NCI-H748 treated with DMSO at 0.1 percent for 48 hours (cell line): ENCODE measurements at places on chromosomes 2 and 18.

DNA sequence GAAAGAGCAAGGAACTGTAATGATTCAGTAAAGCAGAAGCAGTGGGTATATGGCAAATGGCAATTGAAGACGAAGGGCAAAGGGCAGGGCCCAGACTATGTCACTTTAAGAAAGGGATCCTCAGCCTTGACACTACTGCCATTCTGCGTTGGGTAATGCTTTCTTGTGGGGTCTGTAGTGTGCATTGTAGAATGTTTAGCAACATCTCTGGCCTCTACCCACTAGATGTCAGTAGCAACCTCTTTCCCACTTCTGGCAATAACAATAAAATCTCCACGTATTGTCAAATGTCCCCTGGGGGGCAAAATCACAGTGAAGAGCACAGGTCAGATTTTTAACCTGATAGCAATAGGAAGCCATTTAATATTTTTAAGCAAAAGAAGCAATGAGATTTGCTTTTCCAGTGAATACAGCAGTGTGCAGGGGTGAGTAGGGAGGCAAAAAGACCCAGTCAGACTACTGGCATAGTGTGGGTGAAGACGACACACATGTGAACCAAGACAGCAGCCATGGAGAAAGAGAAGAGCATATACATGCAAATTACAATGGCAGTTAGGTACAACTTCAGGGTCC, 209.5 kb downstream of the DYM start:
- DNase-seq, result no peak

DNA sequence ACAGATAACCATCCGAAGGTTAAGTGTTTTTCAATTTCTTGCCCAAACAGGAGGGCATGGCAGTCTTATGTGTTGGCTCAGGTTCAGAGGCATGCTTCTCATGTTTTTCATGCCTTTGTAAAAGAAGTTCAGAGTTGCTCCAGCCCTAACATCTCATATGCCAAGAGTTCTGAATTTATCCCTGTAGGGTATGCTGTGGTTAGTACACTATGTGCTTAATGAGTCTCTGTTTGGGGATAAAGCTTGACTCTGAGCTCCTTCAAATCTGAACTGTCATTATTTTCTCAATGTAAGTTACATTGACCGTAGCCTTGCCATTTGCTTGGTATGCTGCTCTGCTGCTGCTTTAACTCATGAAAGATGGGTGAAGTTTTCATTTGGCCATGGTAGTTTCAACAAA, 67.9 kb upstream of the PNPT1 start:
- no peak for DNase-seq

DNA sequence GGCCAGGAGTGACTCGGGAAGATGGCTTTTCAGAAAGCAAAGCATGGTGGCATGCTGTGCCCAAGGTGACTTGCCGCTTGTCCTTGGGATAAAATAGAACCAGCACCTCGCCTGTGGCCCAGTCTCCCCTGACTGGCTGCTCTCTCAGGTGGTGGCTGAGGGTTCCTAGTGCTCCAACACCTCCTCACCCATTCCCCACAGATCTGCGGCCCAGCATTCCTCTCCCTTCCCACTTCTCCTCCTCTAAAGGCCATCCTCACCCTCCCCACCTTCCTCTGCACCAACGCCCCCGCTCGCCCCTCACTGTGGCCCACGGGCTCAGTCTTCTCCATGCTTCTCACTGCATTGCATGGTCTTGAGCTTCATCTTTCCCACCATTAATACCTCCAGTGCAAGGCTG, 132.4 kb downstream of the PXDN start:
- DNase-seq, result no peak

- DNase-seq, result no peak
Measured at GRCh38 chr2:216015722-216016464, 2.5 kb upstream of the MREG start.

- DNase-seq, result no peak
Measured at GRCh38 chr18:3248658-3249359, 1.2 kb downstream of the MYL12A start.

- peak; percentile 42 for DNase-seq
Measured at GRCh38 chr2:18149660-18150246, 271.3 kb downstream of the KCNS3 start.

DNA sequence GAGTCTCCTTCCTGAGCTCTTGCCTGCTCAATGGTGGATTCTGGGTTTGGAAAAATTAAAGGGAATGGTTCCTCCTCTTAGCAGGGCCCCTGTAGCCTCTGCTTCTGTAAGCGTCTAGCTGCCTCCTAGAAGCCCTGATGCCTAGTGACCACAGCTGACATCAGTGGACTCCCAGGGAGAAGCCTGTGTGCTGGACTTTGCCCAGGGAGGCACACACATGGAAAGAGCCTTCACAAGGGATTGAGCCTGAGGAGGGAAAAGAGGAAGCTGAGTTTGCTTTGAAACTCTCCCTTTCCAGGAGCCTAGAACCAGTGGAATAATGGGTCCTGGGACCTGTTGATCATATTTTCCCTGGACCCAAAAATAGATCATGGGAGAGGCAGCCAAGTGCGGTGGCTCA, 1.4 kb upstream of the CFAP65 start:
- no peak for DNase-seq

- no peak for DNase-seq
Measured at GRCh38 chr2:69464575-69464974, 27.3 kb upstream of the NFU1 start.

DNA sequence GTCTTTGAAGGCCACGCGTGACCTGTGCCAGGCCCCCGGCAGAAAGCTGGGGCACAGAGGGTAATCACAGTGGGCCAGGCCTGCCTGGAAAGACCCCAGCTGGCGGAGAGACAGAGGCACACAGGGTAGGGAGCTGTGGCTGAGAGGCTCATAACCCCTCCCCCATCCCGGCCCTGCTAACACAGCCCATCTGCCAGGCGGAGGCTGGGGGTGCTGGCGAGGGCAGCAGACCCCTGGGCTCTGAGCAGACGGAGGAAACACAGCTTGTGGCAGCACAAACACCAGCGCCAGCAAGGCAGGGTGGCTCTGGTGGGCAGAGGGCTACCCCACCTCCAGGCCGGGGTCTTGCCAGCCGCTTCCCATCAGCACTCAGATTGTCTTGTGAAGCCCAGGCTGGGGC, 19.0 kb downstream of the HS6ST1 start:
- DNase-seq, result no peak
